ENCODE measurements at places on chromosomes 4 and X.

DNA sequence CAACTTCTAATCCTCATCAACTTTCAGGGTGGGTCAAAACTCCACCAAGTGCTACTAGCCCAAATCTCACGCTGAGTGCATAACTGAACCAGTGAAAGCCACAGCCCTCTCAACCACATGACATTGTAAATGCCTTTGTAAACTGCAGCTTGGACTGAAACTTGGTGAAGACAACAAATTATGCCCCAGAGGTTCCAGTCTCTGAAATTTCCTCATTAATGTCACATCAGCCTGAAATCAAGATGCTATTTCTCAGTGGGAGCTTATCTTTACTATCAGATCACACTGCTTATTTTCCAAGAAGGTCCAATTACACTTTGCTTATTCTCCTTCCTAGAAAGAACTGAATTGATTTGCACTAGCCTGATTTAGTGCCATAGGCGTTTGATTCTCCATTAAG lies 46.6 kb downstream of the SOWAHB start:
- no peaks in the 10 kb centered on the region for H3K27me3 ChIP-seq
- H3K36me3 ChIP-seq: peaks cover 2% of the 10 kb centered on the region
- H3K4me3 ChIP-seq: no peak overlapping the region
- peak overlapping the region; percentile 16 for H3K27ac ChIP-seq

GRCh38 chrX:132463411-132463810 lies 25.4 kb downstream of the MBNL3 start:
- no peaks in the 10 kb centered on the region for H3K27me3 ChIP-seq
- DNase-seq: no peak
- H3K27ac ChIP-seq: no peak overlapping the region
- H3K36me3 ChIP-seq: peaks cover 10% of the 10 kb centered on the region

GRCh38 chr4:169715826-169716225 lies 41.9 kb downstream of the HPF1 start:
- no peak for DNase-seq
- H3K36me3 ChIP-seq: peaks cover 13% of the 10 kb centered on the region
- H3K27ac ChIP-seq: no peak overlapping the region
- no peaks in the 10 kb centered on the region for H3K4me1 ChIP-seq
- H3K4me3 ChIP-seq: no peak overlapping the region

DNA sequence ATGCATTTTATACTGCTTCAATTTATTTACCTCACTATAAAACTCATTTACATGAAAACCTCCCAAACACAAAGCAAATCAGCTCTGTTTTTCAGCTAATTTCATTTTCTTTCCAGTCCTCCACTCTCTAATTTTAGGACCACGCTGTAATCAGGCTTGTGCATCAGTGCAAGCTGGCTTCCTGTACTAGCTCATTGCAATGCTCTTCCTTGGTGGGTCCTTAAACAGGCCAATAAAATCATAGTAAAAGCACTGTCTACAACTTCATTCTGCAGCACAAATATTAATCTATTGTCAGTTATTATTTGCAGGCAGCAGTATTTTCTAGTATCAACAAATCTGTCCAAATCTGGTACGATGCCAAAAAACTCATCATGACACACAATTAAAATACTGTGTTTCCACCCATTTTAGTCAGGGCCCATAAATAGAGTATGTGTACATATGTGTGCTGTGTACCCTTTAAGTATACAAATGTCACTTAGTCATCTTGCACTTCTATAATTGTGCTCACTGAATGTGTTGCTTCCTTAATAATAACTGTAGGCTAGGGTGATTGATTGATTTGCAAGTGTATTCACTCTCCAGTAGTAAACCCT lies 178.2 kb upstream of the HCCS start:
- no peak for DNase-seq
- no peak overlapping the region for H3K27ac ChIP-seq
- no peaks in the 10 kb centered on the region for H3K4me1 ChIP-seq
- no peak overlapping the region for H3K4me3 ChIP-seq

DNA sequence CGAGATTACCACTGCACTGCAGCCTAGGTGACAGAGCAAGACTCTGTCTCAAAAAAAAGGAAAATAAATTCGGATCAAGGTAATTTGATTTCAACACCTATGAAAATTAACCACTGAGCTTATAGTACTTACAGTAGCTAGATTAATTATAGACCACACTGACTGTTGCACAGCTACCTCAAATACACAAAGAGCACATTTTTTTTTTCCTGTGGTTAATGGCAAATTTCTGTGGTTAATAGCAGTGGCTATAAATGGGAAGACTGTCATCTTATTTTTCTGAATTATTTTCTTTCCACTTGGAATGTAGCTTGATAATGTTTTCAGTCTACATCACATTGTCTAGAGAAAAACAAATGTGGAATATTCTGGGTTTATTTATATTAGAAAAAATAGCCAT lies 1661.6 kb upstream of the PCDH7 start:
- no peak overlapping the region for H3K4me3 ChIP-seq
- H3K27me3 ChIP-seq: no peaks in the 10 kb centered on the region
- H3K4me1 ChIP-seq: no peaks in the 10 kb centered on the region
- no peaks in the 10 kb centered on the region for H3K36me3 ChIP-seq
- no peak for DNase-seq
- no peak overlapping the region for H3K27ac ChIP-seq

DNA sequence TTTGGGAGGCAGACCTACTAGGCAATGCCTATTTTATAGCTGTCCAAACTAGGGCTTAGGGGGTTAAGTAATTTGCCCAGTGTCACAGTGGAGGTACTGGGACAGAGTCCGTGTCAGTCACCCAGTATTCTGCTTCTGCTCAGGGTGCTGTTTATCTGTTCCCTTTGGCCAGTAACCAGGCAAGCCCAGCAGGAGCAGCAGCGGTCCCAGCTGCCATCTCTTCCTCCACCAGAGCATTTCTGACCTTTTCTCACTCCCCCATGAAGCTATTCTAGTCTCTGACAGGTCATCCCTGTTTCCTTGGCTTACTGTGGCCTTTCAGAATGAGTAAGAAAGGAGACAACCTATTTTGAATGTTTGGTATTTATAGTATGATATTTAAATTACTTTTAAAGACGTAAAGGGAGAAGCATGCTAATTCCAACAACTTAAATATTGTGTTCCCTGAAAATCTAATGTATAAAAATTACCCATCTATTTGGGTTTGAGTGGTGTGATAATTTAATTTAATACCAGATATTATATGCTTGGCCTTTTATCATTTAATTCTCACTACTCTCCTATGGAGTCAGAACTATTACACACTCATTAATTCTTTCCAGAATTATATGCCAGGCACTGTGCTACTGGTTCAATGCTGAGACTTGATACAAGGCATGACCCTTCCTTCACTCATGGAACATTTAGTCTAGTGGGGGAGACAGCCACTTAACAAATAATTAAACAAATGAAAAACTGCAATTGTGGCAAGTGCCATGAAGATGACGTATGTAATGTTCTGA lies 60.6 kb downstream of the RPS6KA3 start:
- H3K4me3 ChIP-seq: no peak overlapping the region
- no peak for DNase-seq
- H3K27ac ChIP-seq: no peak overlapping the region
- H3K36me3 ChIP-seq: peaks cover 25% of the 10 kb centered on the region
- peaks cover 4% of the 10 kb centered on the region for H3K4me1 ChIP-seq

All from mesothelial cell of epicardium (in vitro differentiated cells).